Calu3 (cell line): ENCODE measurements at places on chromosomes 1 and 21. TPM values are rescaled to one million over a fixed set of nuclear protein-coding genes. Genes with fewer than 3 reads are reported as not detected.

IFNLR1 gene
- total RNA-seq = 4.5 and 5.0 TPM in 2 replicates

TAS1R3 gene
- 0.24 and 0.42 TPM in 2 replicates for total RNA-seq

HSD3B2 gene
- total RNA-seq = not detected in 2 replicates

OR2L3 gene
- not detected in 2 replicates for total RNA-seq

DSTYK gene
- 8.3 and 8.6 TPM in 2 replicates for total RNA-seq

PIGR gene
- total RNA-seq = 250 and 367 TPM in 2 replicates

KRTAP21-2 gene
- not detected in 2 replicates for total RNA-seq
